ENCODE measurements at places on chromosomes 16 and 17.

GRCh38 chr17:81434072-81434471 lies 38.8 kb downstream of the BAHCC1 start:
- no peak for DNase-seq

DNA sequence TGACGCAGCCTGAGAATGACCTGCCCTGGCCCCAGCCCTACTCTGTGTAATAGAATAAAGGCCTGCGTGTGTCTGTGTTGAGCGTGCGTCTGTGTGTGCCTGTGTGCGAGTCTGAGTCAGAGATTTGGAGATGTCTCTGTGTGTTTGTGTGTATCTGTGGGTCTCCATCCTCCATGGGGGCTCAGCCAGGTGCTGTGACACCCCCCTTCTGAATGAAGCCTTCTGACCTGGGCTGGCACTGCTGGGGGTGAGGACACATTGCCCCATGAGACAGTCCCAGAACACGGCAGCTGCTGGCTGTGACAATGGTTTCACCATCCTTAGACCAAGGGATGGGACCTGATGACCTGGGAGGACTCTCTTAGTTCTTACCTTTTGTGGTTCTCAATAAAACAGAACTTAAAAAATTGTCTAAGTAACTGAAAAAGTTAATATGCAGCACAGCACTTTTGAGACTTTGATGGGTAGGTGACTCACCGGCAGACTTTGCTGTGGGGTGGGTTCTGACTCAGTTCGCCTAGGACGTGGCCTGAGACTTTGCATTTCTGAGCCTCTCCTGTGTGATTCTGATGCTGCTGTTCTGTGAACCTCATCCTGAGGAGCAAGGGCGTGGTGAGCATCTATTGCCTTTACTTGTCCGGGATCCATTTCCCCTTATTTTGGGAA lies 5.7 kb downstream of the LAT start:
- no peak for DNase-seq

DNA sequence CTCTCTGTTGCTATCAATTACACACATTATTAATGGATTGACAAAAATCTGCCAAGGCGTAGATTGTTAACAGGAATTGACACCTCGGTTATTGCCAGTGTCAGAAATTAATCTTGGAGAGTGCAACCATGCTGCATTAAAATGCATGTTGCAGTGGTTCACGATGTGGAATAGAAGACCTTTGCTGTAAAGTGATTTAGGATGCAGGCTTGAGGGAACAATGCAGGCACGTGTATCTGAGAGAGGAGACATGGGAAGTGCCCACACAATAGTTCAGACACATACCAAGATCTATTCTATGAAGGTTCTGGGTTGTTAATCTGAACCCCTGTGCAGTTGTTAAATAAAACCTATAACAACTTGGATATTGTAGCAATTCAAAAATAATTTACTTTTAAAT lies 1032.8 kb upstream of the CDH8 start:
- DNase-seq: no peak

- DNase-seq: no peak
These were observed 34.1 kb downstream of the GLP2R start for GRCh38 chr17:9859781-9860180.

DNA sequence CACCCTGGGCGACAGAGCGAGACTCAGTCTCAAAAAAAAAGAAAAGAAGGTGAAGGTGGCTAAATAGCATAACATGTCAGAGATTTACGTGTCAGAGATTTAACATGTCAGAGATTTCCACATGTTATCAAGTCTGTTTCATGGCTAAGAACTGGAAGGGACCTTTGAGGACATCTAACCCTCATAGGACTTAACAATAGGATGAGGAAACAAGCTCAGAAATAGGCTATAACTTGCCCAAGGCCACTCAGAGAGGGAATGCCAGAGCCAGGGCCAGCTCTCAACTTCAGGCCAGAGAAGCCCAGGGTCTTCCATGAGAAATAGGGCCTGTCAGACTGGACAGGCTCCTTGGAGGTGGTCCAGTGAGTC lies 26.8 kb upstream of the ZNF629 start:
- peak; percentile 42 for DNase-seq

DNA sequence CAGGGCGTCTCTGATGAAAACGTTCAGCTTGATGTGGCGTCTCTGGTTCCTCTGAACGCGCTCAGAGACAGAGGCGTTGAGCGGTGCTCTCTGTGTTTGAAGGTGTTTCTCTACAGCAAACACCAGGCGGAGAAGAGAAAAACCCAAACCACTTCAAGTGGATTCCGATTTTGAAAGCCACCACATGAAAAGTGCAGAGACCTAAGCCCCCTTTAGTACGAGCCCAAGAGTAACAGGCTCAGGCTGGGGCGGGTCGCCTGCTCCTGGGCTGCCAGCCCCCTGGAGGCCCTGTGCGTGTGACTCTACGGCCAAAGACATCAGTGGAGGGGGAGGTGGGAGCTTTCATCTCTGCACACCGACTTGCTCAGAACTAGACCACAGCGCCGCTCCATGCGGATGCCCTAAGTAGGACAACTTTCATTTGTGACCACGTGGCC lies 328.4 kb downstream of the MAF start:
- no peak for DNase-seq

DNA sequence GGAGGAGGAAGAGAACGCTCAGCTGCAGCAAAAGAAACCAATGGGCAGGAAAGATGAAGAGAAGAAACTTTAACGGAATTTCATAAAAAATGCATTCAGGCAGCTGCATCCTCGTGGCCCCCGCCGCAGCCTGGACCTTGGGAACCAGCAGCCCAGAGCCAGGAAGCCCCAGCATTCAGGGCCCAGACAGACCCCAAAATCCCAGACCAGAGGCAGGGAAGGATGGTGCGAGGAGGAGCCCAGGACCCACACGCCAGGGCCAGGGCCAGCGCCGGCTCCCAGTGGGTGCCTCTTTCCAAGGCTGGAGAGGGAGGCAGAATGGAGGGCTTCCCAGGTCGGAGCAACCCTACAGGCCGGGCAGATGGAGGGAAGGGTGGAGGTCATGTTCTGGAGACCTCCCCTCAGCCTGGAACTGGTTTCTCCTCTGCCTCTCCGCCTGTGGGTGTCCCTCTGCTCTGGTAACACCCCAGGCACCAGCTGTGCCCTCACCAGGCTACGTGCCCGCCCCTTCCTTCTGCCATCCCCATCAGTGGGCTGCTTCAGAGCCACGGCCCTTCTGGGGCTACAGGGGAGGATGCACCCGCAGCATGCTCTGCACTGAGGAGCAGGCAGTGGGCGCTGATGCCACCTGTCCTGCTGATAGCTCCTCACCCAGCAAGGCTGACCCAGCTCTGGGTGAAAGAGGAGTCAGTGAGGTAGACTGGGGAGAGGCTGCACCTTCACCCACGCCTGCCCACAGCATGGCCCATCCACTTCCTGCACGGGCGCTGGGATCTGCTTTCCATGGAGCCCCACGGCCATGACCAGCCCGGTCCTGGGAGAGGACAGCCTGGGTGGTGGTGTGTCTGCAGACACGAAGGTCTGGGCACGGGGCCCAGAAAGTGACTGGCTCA lies 1.2 kb upstream of the MIF4GD start:
- DNase-seq: no peak

- no peak for DNase-seq
These were observed 92.3 kb downstream of the METRNL start for GRCh38 chr17:83171661-83172060.

DNA sequence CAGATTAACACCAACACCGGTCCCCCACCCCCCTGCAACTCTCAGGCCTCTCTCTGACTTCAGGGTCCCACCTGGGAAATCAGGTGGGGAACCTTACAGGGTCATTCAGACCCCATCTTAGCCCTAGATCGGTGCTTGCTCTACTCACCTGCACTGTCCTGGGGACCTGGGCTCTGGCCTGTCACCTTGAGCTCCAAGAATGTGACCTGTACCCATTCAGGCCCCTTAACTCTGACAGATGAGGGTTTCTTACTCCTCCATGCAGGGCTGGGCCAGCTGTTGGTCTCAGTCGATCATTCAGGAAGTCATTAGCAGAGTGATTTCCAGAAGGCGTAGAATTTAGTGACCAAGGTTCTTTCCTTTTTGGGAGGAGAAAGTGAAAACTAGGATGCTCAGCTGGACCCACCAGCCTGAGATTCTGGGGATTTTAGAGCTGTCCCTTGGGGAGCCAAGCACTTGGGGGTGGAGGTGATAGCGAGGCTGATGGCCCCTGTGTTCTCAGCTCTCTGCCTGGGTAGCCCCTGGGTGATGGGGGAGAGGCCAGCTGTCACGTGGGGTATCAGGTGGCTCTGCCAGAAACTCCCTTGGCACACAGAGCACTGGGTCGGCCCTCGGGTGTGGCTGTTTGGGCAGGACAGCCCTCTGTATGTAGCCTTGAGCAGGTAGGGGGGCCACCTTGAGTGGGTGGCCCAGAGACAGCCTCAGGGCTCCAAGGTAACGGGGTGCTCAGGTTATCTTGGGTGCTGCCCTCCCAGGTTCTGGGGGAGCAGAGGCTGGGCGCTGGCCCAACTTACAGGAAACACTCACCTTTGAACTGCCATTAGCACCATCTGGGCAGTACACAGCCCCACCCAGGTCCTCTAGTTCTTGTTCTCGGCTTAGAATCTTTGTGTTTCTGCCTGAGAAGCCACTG lies 724 bp downstream of the MVP start:
- DNase-seq: no peak

DNA sequence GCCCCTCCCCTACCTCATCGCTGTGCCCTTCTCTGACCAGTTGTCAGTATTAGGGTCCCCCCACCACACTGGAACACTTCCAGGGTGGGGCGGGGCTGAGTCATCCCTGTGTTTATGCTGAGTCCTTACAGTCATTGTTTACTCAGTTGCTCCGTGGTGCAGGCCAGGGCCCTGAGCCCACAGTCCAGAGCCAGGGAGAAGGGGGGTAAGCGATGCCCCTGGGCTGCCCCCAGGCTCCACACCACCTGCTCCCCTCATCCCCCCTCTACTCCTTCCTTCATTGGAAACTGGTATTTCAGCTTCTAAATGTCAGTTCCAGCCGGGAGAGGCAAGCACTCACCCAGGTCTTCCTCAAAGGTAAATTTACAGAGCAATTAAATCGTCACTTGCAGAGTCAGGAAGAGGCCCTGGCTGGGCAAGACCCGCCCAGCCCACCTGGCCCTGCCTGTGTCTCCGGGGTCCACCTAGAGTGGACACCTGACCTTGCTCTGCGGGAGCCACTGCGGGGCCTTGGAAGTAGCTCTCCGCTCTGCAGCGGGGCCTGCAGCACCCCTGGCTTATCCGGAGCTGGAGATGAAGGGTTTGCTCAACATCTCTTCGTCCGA lies 4.8 kb downstream of the ATP2A3 start:
- DNase-seq: no peak

- DNase-seq: peak; percentile 96
These were observed at the start of gene IRX5 for GRCh38 chr16:54930005-54930868. Gene IRX5 (plus strand): TSS chr16:54930865. CDS start chr16:54931199, 334 bp downstream.

- peak; percentile 84 for DNase-seq
These were observed 689.5 kb upstream of the RBFOX1 start for GRCh38 chr16:6643080-6643686.

GRCh38 chr16:16147316-16147999 lies 75.8 kb downstream of the ABCC6 start:
- no peak for DNase-seq

- DNase-seq: no peak
These were observed 20.1 kb downstream of the MRPL45 start for GRCh38 chr17:38317081-38317480.

GRCh38 chr16:65070831-65071432 lies 50.9 kb downstream of the CDH11 start:
- peak; percentile 99 for DNase-seq

DNA sequence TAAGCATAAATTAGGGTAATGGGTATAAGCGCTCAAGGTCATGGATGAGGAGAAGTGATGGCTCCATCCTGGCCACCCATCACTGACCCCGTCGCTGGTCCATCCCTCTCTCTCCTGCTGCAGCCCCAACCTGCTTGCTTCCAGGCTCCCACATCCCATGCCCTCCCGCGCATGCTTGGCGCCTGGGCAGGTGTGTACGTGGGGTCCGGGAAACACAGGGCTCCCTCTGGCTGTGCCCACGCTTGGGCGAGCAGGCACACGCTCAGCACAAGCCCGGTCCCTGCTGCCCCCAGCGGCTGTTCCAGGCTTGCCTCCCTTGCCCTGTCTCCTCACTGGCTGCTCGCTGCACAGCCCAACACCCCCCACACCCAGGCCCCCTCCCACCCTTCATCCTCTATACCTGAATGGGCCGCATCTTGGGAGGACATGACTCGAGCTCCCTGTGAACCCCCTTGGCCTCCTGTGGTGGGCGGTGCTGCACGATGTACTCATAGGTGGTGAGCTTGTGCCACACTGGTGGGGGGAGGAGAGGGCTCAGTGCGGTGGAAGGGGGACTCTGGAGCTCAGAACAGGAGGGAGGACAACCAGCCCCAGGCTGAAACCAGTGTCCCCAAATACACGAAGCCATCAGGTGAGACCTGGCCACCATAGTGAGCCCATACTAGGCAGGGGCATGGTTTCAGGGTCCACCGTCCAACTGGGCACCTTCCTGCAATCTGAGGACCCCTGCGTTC lies 4.7 kb upstream of the TPPP3 start:
- DNase-seq: no peak

DNA sequence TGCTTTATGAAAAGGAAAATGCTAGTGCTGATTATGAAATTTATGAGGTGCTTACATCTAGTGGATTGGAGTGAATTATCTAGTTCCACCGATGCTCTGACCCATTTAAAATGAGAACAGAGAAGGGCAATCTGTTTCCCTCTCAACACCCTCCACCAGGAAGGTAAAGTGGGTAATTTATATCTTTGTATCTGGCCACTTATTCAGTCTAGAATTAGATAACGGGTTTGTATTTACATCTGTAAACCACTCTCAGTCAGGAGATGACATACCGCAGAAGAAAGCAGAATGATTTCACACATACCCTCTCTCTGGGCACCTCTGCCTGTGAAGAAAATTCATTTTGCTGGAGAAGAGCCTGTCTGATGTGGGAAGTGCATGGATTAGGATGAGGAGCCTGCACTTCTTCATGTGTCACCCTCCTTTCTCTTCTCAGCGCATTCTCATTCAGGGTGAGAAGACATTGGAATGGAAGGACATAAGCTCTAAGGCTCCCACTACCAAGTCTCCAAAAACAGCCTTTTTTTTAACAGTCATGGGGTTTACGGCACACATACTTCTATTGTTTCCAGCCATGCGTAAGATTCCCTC lies 646.7 kb upstream of the SALL1 start:
- no peak for DNase-seq

Measured in pons (tissue), 1 donor.